Upper lobe of left lung (tissue), 6 donors: ENCODE measurements at places on chromosomes 7 and 10.

- no peak for DNase-seq
These were observed 119.8 kb upstream of the NPVF start for GRCh38 chr7:25348104-25348503.

GRCh38 chr7:128387216-128388144, 22.3 kb downstream of the IMPDH1 start:
- DNase-seq = no peak

GRCh38 chr7:15862016-15862780, 175.7 kb upstream of the MEOX2 start:
- no peak for DNase-seq

- no peak for DNase-seq
These were observed 76.6 kb upstream of the HGF start for GRCh38 chr7:81846398-81846797.

- no peak for DNase-seq
These were observed 4.2 kb upstream of the HOXA10 start for GRCh38 chr7:27178366-27178765.

DNA sequence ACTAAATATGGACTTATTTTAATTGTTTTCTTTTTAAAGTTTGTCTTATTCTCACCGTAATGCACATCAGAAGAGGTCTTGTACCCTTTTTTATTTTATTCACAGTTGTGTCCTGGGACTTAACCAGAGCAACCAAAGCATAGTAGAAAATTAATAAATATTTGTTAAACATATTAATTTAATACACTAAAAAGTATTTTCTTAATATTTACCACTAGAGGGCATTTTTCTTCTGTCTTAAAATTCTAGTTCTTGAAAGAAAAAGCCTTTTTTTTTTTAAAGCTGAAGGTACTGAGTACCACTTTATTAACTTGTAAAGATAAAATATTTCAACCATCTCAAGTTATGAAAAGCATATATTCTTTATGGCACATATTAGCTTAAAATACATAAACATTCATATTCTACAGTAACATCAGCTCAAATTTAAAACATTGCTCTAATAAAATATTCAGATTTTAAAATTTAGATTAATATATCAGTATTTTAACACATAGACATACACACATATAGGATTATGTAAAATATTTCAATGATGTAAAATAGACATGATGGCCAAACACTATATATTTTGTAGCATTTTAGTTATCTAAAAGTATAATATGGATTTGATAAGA, 260.4 kb downstream of the SEMA3A start:
- no peak for DNase-seq

GRCh38 chr7:131244259-131244852, 83.3 kb upstream of the MKLN1 start:
- no peak for DNase-seq

- no peak for DNase-seq
These were observed 8.8 kb downstream of the NODAL start for GRCh38 chr10:70432561-70433263.

DNA sequence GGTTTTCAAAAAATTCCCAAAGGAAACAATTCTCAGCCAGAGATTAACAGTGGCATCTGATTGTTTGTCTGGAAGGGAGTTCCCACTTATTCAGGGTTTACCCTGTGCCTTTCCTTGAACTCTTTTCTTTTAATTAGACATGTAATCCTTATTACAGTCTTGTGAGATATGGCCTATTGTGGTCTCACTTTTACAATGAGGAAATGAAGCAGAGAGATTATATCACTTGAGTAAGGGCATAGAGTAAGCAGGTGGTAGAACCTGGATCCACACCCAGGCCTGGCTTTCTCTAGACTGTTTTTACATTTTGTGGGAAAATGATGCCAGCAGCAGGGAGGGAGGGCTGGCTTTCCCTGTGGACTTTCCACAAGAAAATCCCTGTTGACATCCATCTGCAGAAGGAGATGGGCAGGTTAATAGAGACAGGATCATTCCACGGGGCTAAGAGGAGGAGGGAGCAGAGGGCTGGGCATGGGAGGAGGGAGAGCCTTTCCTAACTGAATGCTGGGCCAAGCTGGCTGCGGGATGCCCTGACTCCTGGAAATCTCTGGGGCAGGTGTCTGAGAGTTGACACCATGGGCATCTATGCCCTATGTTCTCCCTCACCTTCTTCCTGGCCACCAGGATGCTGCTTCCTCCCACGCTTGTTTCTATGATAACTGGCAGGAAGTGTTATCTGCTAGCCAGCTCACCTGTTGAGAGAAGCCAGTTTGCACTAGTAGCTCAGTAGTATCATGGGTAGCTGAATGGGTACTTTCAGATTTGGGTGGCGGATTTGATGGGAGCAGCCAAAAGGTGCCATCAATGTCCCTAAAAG, 28.7 kb upstream of the ARHGAP22 start:
- no peak for DNase-seq

GRCh38 chr7:84188786-84189405, 5.7 kb downstream of the SEMA3A start:
- no peak for DNase-seq

DNA sequence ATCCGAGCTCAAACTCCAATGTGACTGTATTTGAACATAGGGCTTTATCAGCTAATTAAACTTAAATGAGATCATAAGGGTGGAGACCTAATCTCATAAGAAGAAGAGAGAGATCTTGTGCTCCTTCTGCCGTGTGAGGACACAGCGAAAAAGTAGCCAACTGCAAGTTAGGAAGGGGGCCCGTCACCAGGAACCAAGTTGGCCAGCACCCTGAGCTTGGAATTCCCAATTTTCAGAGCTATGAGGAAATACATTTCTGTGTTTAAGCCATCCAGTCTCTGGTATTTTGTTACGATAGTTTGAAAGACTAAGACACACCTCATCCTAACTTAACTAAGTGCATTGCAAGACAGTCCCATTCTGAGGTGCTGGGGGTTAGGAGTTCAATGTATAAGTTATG, 14.1 kb upstream of the WDR86 start:
- no peak for DNase-seq

DNA sequence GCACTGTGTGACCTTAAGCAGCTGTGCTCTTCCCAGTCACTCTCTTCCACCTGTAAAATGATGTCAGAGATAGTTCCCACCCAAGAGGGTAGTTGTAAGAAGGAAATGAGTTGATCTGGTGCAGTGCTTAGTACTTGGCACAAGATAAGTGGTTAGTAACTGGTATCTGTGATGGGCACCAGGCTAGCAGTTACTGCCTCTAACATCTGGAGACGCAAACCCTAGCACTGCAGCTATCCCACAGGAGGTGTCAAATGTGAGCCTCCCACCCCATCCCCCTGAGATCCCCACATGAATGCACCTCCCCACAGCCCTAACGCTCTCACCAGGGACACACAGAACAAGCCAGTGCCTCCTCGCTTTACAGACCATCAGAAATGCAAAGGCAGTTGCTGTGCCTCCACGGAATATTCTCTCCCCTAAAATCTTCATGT, 72.0 kb downstream of the KCNMA1 start:
- no peak for DNase-seq

DNA sequence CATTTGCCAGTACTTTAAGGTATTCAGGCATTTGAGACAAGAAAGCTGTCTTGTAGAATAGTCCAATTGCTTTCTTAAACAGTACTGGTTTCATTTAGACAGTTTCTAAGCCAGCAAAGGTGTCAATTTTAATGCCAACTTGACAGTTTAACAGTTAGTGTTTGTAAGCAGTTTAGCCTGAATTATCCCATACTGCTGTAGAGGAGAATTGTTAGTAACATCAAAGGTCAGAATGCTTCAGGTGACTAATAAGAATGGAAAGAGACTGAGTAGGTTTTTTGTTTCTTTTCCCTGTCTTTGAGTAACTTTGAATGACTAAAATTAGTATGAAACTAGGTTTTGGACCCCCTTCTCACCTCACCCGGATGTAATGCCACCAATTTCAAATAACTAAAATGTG, 29.5 kb upstream of the VDAC2 start:
- no peak for DNase-seq

DNA sequence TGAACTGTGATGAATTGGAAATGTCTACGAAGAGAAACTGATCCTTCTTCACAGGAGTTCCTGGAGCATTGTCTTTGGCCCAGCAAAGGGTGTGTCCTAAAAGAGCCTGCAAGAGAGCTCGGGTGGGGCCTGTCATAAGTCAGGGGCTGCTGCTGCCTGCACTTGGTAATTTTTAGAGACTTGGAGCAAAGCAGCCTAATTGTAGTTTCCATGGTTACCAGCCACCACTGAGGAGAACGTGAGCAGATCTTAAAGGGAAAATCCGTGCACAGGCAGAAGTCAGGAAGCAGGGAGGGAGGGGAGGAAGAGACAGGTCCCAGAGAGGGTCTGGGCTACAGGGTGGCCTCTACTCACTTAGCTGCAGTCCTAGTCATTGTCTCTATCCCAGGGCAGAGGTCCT, 463.6 kb downstream of the PLXNA4 start:
- DNase-seq = no peak

- DNase-seq = no peak
These were observed 39.0 kb upstream of the C10orf67 start for GRCh38 chr10:23383637-23384036.

DNA sequence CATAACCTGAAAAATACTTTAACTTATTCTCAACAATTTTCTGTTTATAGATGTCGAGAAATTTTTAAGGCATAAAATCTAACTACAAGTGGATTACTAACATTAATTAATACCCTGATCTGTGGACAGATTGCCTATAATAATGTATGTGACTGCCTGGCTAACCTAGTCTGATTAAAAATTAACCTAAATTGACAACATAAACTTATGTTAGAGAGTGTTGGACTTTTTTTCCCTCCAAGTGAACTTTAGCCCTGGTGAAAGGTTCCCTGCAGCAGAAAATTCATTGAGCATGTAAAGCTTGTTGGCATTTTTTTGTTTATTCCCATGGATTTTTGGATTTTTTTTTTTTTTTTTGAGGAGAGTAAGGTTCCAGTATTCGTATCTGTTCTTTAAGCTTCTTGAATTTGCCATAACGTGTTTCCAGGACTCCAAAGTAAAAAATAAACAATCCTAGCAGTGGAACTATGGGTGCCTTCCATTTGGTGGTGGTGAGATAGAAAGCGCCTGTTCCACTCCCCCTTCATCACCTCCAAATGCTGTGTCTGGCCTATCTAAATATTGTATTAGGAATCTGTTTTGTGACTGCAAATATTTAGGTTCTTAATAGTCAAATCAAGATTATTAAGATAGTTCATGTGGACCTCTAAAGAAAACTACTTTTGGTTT, 36.1 kb downstream of the NET1 start:
- no peak for DNase-seq

DNA sequence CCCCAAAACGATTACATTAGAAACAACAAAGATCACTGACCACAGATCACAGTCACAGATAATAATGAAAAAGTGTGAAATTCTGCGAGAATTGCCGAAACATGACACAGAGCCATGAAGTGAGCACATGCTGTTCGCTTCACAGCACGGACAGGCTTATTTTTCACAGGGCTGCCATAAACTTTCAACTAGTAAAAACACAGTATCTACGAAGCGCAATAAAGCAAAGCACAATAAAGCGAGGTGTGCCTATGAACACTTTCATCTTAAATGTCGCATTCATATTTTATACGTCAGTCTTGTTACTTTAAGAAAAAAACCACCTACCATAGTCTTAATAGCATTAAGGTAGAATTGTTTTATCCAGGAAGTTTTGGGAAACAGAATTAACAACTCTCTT, 51.5 kb downstream of the ESYT2 start:
- no peak for DNase-seq

GRCh38 chr10:102646610-102647442, 2.5 kb downstream of the TRIM8 start:
- peak; percentile 88 for DNase-seq

- DNase-seq = peak; percentile 67
These were observed 213.9 kb downstream of the ELFN1 start for GRCh38 chr7:1883834-1884582.

GRCh38 chr7:118142012-118142411, 42.0 kb upstream of the LSM8 start:
- no peak for DNase-seq

- peak; percentile 39 for DNase-seq
These were observed 76.3 kb downstream of the CFAP46 start for GRCh38 chr10:132865851-132866600.
